NAMALWA (cell line): ENCODE measurements at places on chromosomes 11 and 22.

GRCh38 chr22:31378123-31378522 lies 21.3 kb upstream of the DRG1 start:
- no peak for DNase-seq

GRCh38 chr22:36331912-36332622 lies 55.7 kb downstream of the MYH9 start:
- DNase-seq, result peak; percentile 26

DNA sequence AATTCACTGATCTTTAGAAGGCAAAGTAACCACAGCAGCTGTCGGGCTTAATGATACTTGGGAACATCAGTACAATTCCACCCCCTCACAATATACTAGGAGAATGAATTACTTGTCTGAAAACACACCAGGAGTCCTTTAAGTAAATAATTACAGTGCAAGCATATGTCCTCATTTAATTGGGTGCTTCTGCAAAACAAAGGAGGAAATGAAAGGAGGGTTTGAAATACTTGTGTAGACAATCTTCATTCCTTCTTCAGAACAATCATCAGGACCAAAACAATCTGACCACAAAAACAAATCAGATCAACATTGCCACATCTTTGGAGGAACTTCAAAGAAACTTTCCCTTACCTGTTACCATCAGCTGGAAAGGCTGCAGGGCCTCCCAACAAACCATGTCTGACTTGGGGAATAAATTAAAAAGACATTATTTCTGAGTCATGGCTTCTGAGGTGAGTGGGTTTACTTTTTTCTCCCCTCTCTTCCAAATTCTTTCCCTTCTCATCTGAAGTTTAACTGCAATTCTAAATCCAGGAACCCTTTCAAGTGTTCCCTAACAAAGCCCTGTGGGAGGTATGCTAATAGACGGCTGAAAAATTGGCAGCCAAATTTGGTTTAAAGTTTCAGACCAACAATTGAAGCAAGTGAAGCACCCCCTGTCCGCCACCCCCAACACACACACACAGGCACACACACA lies 12.5 kb upstream of the CCDC117 start:
- DNase-seq, result peak; percentile 23

- no peak for DNase-seq
Observed at GRCh38 chr11:578276-579035, 2.2 kb downstream of the PHRF1 start.

GRCh38 chr11:78714539-78714938 lies 139.9 kb upstream of the NARS2 start:
- no peak for DNase-seq
